ENCODE measurements at places on chromosomes 16 and 17.

- DNase-seq: no peak
These were observed 1.3 kb downstream of the PEMT start for GRCh38 chr17:17590141-17590751.

- DNase-seq: no peak
These were observed 74.8 kb downstream of the SLC39A11 start for GRCh38 chr17:73017658-73018057.

- no peak for DNase-seq
These were observed 7.6 kb downstream of the CD300LD start for GRCh38 chr17:74584292-74585060.

DNA sequence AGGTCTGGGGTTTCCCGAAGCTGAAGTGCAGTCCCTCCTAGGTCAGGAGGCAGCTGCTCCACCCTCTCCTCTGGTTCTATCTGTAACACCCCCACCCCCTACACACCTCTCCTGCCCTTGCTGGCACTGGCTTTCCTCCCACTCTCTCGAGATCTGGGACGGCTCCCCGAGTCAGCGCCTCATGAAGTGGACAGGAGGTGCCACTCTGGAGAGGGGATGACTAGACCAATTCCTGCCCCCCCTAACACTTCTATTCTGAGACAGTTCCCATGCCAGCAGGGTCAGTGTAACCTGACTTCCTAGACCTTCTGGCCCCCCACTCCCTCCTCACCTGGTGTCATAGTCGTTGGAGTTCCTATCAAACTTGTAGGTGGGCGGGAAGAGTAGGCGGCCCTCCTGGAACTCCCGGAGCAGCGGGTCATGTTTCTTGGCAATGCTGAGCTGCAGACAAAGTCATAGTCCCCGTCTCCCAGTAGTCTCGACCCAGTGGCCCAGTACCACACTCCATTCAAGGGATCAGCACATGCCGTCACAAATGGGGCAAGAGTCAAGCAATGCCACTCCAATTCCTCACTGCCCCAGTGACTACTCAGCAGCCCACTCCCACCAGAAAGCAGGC, 9.7 kb downstream of the INPP5K start:
- DNase-seq: no peak
